ENCODE measurements at places on chromosomes 7 and 10.

DNA sequence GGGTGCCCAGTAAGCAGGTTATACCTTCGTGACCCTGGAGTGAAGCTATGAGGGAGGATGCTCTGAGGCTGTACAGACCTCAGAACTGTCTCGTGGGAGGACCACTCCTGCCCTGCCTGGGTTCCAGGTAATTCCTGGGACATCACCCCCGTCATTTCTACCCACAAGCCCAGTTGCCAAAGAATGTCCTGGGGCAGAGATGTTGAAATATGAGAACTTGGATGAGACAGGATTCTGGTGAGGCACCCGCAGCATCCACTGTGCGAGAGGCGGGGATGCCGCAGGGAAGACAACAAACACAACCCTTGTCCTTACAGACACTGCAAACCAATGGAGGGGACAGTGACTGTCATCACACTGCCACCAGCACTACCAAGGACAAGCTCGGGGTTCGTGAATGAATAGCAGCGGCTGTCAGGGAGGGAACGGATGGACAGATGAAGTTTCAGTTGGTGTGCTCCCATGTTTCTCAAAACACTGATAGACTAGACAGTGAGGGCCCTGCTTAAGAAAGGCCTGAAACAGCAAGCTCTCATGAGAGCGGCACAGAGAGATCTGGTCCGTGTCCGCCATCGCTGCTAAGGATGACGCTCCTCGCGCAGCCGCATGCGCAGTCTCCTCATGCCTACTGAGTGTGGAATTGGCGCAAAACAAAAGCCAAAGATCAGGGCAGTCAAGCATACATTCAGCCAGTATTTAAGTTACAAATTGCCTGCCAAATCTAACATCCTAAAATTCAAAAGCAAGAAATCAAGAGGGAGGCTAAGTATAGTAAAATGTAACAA lies 82.0 kb upstream of the RHEB start:
- DNase-seq, result no peak

DNA sequence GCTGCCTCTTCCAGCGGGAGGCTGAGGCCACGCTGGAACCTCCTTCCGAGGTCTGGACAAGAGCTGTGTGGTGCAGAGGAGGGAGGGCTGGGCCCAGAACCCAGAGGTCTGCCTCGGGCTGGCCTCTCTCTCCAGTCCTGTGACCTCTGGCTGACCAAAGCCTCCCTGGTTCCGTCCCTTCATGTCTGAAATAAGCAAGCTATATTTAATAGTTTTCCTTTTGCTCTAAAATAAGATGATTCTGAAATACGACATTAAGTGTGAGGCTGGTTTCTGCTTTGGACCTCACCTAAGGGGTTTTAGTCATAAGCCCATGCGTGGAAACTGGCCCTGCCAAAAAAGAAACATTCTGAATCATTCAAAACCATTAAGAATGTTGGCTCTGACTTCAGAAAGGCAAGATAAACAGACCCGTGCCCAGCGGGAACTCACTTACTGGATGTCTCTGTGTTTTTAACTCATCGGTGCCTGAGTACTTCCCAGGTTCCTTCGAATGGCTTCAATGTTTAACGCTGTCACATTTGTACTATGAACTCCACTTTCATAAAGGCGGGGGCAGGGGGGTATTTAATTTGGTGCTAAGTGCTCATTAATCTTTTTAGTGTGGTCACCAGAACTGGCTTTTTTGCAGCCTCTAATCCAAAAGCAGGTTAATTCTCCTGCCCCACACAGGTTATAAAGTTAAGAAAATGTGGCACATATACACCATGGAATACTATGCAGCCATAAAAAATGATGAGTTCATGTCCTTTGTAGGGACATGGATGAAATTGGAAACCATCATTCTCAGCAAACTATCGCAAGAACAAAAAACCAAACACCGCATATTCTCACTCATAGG lies 157.5 kb upstream of the KLF14 start:
- no peak for DNase-seq

GRCh38 chr7:70618020-70618551 lies 513.9 kb upstream of the GALNT17 start:
- DNase-seq, result no peak

GRCh38 chr10:93110472-93111146 lies 36.9 kb downstream of the CYP26A1 start:
- no peak for DNase-seq

GRCh38 chr7:111803015-111803758 lies 240.9 kb upstream of the IMMP2L start:
- no peak for DNase-seq

- no peak for DNase-seq
These were observed 76.1 kb downstream of the BICC1 start for GRCh38 chr10:58588673-58589265.

GRCh38 chr10:34024693-34025425 lies 690.4 kb upstream of the NRP1 start:
- no peak for DNase-seq

DNA sequence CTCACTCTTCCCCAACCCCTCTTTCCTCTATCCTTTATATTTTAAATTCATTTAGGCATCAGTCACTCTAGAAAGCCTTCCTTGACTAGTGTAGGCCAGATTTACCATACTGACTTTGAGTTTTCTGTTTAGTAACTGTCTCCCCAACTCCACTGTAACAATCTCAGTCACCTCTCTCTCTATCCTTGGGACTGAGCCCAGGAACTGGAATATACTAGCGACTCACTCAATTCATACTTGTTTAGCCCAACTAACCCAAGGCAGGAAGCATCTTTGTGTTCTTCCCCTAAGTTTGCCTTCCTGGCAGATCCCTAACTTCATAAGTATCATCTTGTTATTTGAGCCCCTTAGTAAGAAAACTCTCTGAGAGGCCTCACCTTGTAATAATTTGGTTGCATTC lies 19.1 kb downstream of the PLCE1 start:
- DNase-seq, result no peak

DNA sequence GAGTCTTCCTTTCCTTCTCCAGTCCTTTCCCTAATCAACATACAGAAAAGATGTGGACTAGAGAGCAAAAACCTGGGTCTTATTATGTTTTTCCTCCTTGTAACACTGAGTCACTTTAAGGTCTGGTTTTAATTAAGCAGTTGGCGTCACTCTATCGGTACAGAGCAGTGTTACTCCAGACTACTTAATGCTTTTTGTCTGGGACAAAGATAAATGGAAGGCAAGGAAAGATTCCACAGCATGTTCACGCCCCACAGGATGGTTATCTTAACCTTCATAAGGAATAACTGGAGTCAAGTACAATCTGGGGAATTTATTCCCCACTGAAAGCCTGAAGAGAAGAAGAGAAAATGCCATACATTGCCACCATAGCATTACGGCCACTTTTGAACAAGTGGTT lies 145.7 kb downstream of the ELAPOR2 start:
- no peak for DNase-seq

GRCh38 chr10:124546055-124546369 lies 84.4 kb downstream of the LHPP start:
- no peak for DNase-seq

DNA sequence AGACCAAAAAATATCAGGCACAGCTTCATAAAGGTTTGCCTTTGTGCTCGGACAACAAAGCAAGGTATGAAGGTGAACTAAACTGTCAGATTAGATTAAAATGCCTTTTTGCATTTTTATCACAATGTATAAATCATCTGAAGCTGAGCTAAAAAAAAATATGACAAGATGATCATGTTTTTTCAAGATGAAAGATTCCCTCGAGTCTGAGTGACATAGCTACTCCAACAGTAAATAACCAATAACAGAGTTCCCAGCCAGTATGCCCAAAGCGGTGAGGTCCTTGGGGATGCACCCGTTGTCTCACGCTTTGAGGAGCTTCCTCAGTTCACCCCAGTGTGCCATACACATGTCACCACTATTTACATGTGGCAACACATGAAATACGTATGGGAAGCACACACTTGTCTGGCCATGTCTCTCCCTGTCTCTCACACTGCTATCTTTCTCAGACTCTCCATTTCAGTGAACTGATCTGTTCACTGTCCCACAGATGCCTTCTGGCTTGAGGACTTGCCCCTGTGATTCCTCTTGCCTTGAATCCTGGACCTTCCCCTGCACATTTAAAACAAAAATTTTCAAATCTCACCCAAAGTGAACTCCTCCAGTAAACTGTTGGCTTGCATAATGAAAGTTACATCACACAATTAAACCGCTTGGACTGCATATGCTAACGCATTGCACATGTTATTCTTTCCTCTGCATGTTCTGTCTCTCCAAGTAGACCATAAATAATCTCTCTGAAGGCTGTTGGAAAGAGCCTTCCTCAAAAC lies 2.6 kb upstream of the PIK3CG start:
- no peak for DNase-seq

DNA sequence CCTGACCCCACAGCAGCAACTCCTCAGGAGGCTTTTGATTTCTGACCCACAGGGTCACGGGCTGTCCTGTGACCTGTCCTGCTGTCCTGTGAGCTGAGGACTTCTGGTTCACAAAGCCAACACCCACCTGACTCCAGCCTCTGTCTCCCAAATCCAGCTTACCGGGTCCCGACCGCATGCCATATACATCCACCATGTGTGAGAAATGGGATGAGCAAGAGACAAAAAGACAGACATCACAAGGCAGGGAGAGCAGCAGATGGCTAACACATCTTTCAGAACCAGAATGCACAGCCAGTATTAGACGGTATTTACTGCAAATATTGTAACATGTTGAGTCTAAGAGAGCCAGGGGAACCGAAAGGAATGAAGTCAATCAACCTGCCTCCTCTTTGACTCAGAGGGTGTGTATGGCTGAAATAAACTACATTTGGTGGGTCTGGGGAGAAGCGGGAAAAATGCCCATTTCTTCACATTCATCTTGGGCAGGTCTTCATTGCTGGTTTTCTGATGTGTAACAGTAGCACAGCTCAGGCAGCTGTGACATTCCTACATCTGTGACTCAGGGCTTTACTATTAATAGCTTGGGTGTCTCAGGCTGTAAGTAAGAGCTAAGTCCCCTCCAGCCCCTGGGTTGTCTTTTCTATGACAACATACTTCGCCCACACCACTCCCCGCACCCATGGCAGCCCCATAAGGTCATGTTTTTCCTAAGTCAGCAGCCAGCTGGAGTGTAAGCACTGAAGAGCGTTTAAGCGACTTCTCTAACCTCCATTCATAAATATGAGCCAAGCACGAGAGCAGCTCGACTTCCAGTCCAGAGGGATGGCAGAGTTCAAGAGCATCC lies 25.0 kb downstream of the ABLIM1 start:
- DNase-seq, result peak; percentile 50

GRCh38 chr7:51518646-51519045 lies 202.0 kb upstream of the COBL start:
- no peak for DNase-seq

DNA sequence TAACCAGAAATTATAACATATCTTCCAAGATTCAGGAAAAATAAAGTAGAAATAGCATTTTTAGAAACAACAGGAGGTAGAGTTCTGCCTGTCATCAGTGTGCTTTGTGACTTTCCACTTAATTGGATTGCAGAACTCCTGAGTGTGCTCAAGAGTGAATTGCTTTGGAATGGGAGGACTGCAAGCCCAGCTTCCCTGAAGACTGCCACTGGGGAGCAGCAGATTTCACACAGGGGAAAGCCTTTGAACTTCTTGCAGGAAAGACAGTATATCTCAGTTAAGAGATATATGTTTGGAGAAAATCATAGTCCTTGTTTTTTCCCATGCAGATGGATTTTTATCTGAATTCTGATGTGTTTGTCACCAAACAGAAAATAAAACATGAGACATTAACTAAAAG lies 124.5 kb downstream of the TMEM168 start:
- peak; percentile 35 for DNase-seq

GRCh38 chr10:74704629-74705357 lies 121.6 kb upstream of the KAT6B start:
- DNase-seq, result no peak

GRCh38 chr10:86580521-86580891 lies 58.9 kb upstream of the WAPL start:
- DNase-seq, result no peak

DNA sequence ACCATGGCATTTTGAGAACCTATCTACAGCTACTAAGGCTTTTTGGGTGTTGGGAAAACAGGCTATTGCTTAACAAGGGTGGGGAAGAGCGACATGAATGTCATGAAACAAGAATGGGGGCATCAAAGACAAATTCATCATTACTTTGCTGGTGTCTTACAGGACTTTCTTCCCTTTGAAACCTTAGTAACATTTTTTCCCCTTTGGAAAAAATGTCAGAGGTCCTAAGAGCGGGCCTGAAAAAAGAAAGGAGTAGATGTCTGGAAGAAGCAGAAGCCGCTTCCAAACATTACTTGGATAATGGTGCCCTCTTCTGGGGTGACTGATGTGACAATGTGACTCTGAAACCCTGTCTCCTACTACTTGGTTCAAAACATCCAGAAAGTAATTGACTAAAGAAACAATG lies 3.8 kb upstream of the DDX50 start:
- DNase-seq, result peak; percentile 74

DNA sequence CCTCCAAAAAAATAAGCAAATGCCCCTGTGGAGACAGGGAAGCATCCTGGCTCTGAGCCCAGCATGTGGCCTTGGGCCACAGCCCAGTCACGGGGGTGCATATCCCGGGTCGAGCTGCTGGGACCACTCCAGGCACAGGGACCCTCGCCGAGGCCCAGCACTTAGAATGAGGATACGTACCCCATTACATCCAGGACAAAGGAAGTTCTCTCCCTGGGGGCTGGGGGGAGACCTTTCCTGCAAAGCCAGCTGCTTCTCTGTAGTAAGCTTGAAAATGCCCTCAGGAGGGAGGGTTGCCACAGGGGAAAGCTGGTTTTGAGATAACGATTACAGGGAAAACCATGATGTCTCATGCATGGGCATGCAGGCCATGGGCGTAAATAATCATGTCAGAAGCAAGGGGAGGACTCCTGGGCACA lies 75.5 kb downstream of the HIPK2 start:
- no peak for DNase-seq

DNA sequence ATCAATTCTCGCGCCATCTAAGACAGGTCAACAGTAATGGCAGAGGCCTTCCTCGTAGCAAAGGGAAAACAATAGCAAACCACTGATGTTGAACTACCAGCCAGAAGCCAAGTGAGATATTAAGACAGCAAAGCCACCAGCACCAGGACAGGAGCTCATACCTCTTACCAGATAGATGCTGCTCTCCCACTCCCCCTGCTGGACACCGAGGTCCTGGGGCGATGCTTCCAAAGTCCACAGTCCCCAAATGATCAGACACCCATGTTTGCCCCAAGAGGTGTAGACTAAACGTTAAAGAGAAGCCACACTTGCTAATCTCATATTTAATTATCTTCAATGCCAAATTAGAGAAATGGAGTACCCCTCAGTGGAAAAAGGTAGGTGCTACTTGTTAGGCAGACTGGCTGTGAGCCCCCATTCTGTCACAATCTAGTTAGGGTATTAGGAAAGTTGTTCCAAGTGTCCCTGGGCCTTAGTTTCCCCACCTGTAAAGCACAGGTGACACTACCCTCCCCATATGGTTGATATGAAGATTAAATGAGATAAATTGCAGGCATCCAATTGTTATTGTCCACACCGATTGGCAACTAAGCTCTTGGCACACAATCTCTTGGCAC lies 39.9 kb downstream of the TOMM7 start:
- DNase-seq, result no peak

DNA sequence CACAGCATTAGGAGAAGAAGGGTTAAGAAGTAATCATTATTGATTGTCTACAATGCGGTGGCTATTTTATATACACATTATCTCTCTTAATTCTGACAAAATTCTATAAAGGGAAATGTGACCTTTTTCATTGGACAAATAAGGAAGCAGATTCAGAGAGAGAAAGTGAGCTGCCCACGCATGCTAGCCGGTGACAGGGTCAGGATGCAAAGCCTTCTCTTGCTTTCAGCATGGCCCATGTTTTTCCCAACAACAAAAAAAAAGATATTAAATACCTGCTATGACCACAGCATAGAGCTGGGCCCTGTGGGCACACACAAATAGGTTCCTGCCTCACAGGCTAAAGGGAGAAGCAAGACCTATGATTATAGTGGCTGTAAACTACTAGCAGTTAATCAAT lies 66.8 kb downstream of the PPP1R3C start:
- DNase-seq, result no peak
